Activated T-cell treated with anti-CD3 and anti-CD28 coated beads for 24 hours (primary cell): ENCODE measurements at places on chromosomes 1 and 21.

DNA sequence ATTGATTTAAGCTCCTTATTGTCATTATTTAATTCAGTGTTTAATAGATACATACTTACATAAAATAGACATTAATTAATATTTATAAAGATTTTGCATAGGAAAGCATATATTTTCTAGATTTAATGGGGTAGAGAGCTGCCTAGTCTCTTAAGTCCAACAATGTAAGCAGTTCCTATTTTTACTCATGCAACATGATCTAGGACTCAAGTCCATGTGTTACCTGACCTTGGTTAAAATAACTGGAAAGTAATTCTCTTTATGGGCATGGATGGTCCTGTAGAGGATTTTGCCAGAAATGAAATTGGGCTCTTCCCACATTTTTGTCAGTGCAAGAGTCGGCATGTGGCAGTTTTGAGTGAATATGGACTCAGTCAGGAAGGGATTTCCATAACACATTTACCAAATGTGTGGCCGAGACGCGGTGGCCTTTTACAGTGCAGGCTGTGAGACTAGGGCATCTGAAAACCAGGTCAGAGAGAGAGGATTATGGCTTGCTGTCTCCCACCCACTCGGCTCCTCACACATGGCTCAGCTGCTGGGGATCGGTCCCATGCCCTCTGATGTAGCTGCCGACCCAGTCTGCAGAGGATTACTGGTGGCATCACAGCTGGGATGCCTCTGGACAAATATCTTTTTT lies 6.2 kb upstream of the KIF1B start:
- DNase-seq = no peak

DNA sequence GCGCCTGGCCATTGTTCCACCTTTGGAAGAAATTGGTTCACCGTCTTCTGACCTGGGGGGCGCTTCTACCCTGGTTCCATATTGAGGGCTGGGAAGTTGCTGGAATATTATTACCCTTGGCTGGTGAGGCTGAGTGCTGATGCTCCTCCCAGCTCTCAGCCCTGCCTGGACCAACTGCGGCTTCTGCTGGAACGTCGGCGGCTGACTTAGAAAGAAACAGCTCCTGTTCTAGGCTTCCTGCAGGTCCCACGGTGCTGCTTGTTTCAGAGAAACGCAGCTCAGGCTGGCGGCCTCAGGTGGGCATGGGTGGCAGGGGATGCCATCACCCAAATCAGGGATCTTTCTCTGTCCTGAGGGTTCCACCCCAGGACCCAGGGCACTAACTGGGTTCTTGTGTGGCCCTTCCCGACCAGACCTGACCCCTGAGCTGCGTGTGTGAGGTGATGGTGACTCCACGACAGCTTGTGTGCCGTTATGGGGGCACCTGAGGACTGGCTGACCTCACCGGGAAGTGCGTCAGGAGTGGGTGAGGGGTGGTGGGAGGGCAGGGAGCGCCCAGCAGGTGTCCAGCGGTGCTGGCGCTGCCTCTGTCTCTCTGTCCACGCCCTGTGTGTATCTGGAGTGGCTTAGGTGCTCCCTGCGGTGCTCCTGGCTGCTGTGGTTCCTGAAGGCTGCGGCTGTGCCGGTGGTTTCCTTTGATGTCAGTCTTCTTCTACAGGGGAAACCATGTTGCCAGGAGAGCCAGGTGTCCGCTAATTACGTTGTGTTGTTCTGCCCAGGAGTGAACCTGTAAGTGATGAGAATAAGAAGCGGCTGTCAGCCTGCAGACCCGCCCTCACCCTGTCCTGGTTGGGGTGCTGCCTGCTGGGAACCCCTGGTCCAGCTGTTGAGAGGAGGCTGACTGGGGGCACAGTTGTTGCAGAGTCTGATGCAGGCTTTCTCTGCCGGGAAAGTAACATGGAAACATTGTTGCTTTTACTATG lies 8.9 kb downstream of the SKI start:
- no peak for DNase-seq

GRCh38 chr1:34444516-34444915 lies 267.8 kb downstream of the C1orf94 start:
- DNase-seq = no peak

- no peak for DNase-seq
Measured at GRCh38 chr1:150568594-150568966, 10.8 kb downstream of the MCL1 start.

- DNase-seq = no peak
Measured at GRCh38 chr1:39047374-39048229, 21.5 kb downstream of the NDUFS5 start.

- DNase-seq = no peak
Measured at GRCh38 chr1:166152978-166153377, 13.8 kb downstream of the FAM78B start.

- DNase-seq = no peak
Measured at GRCh38 chr1:154862907-154863306, 7.2 kb downstream of the KCNN3 start.

- no peak for DNase-seq
Measured at GRCh38 chr1:244085891-244086290, 34.8 kb downstream of the ZBTB18 start.
